ENCODE measurements at places on chromosomes 4 and X.

DNA sequence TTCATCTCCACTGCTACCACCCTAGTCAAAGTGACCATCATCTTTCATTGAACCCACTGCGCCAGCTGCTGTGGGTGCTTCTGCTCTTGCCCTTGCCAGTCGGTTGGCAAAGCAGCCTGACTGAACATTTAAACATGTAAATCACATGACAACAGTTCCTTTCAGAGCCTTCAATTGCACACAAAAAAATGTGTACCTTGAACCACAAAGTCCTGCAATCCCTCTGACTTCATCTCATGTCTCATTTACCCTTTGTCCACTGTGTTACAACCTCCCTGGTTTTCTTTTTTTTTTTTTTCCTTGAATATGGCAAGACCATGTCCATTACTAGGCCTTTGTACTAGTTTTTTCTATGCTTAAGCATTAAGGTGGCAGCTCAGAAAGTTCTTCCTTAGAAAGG lies 183.5 kb downstream of the GBA3 start:
- DNase-seq = no peak

- DNase-seq = no peak
These were observed 38.7 kb downstream of the HTT-AS start for GRCh38 chr4:3035674-3036073.

DNA sequence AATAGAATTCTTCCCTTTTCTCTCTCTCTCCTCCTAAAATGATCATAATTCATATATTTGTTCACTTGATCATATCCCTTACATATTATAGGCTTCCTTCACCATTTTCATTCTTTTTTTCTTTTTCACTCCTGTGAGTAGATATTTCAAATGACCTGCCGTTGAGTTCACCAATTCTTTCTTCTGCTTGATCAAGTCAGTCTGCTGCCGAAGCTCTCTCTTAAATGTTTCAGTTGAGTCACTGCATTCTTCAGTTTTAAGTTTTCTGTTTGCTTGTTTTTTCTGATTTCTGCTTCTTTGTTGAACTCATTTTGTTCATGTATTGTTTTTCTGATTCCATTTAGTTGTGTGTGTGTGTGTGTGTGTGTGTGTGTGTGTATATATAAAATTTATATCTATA lies 354.3 kb downstream of the GPAT3 start:
- no peak for DNase-seq

- DNase-seq = no peak
These were observed 340.0 kb upstream of the NDST4 start for GRCh38 chr4:115453416-115453815.

DNA sequence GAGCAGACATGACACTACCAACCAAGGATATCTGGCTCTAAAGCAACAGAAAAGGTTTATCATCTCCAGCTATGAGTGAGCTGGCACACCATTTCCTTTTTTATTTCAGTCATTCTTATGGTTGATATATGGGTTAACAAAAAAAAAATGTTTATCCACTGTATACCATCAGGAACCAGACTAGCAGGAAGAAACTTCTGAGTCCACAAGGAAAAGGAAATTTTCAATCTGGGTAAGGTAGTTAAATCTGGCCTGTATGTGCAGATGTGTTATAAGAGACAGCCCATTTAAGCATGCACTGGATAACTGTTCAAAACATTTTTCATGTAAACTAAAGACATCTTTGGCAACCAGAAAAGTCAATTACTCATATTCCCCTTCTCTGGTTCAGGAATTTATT lies 35.0 kb downstream of the AMMECR1 start:
- DNase-seq = no peak
